ENCODE measurements at places on chromosomes 2 and 18.

- DNase-seq, result no peak
These were observed 43.7 kb upstream of the DARS1 start for GRCh38 chr2:136029149-136029548.

GRCh38 chr2:151357359-151357758 is at the start of gene TNFAIP6:
TNFAIP6 (plus strand) TSS chr2:151357592; CDS start chr2:151357667, 75 bp downstream.
- DNase-seq, result no peak

DNA sequence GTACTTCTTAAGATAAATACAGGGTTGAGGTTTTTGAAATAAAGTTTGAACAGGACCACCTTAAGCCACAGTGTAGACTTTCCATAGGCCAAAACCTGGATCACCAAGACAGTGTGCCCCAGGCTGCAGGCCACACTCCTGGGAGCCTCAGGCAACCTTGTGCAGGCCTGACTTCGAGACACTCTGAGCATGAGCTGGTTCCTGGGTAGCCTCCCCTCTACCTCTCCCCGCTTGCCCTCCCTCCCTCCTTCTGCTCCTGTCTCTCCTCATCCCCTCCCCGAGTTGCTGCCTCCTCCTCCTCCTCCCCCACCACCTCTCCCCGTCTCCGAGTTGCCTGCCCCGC is 10.6 kb upstream of the PROC start:
- DNase-seq, result no peak

DNA sequence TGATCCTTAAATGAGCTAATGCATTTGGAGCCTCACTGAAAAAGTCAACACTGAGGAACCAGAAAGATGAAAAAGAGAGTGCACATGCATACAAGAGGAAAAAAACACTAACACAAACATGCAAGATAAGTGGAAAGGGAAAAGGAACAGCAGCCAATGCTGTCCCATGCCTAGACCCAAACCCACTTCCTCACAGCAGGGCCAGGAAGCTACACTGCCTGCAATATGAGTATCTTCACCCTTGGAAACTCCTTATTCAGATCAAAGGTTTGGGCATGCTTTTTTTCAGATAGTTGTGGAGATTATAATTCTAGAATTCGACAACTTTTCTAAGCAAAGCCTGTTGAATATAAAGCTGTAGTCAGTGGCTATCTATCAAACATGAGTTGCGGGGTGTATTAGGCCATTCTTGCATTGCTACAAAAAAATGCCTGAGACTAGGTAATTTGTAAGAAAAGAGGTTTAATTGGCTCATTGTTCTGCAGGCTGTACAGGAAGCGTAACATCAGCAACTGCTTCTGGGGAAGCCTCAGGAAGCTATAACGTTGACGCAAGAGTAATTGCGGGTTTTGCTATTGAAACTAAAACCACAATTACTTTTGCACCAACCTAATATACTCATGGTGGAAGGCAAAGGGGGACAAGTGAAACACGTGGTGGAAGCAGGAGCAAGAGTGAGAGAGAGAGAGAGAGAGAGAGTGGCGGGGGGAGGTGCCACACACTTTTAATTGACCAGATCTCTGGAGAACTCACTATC is 138.2 kb downstream of the MBD2 start:
- no peak for DNase-seq

- DNase-seq, result no peak
These were observed 27.2 kb downstream of the ASXL3 start for GRCh38 chr18:33605250-33605649.

DNA sequence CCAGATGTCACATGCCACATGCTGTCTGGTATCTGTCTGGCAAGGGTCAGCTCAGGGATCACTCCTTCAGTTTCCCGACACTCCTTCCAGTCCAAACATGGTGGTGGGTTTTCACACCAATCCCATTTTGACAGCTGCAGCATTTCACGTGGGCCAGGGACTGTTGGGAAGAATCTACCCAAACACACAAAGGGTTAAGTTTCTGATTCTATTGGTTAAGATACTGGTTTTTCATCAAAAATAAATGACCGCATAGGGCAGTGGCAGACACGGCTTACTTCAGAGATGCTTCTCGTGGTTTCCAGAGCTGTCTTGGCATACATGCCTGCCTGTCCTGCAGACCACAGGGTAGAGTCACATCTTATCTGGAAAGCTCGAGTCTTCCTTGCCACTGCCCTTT is 79.7 kb downstream of the PSMG2 start:
- no peak for DNase-seq

Measured in stimulated activated naive CD4-positive, alpha-beta T cell (primary cell).